EH (cell line): ENCODE measurements at places on chromosomes 5 and 9.

GRCh38 chr5:110338341-110339083 lies 388.0 kb downstream of the TMEM232 start:
- DNase-seq, result no peak

GRCh38 chr5:144427866-144428265 lies 257.2 kb downstream of the KCTD16 start:
- DNase-seq, result peak; percentile 32

DNA sequence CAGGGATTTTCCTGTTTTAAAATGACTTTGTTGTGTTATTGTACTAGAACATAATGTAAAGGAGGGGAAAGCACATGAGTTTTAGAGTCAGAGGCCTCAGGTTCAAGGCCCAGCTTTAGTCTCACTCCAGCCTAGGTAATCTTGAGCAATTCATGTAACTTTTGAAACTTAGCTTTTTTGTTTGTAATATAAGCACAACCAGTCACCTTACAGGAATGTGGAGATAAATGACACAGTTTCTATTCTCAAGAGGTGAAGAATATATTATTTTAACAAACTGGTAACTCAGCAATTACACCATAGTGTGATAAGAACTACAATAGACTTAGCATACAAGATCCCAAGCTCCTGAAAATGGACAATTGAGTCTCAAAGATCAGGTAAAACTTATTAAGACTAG lies 51.2 kb downstream of the ADAMTS19 start:
- DNase-seq, result no peak

GRCh38 chr9:788777-789176 lies 52.7 kb upstream of the DMRT1 start:
- no peak for DNase-seq

GRCh38 chr9:1979741-1980367 lies 35.3 kb upstream of the SMARCA2 start:
- DNase-seq, result peak; percentile 89

GRCh38 chr5:169814522-169814921 lies 165.8 kb downstream of the INSYN2B start:
- no peak for DNase-seq

GRCh38 chr9:126781186-126782052 lies 23.4 kb upstream of the ZBTB43 start:
- DNase-seq, result peak; percentile 74

- DNase-seq, result peak; percentile 33
These were observed 6.0 kb downstream of the RNF44 start for GRCh38 chr5:176530983-176531901.

GRCh38 chr5:1896602-1897376 lies 14.1 kb upstream of the IRX4 start:
- DNase-seq, result no peak

DNA sequence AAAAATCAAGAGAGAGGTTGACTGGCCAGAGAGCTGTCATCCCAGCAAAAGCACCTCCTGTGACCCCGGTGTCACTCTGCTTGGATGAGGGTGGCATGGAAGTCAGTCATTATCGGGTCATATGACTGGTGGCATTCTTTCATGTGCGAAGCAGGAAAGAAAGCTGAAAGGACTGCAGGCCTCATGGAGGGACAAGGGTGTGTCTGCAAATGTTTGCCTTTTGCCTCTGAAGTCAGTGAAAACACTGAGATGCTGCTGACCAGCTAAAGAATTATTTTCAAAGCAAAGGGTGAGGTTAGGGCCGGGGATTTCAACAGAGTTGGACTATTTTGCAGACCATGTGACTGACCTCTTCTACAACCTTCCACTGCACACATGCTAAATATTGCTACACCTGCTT lies 298.3 kb downstream of the CSNK1G3 start:
- DNase-seq, result no peak

DNA sequence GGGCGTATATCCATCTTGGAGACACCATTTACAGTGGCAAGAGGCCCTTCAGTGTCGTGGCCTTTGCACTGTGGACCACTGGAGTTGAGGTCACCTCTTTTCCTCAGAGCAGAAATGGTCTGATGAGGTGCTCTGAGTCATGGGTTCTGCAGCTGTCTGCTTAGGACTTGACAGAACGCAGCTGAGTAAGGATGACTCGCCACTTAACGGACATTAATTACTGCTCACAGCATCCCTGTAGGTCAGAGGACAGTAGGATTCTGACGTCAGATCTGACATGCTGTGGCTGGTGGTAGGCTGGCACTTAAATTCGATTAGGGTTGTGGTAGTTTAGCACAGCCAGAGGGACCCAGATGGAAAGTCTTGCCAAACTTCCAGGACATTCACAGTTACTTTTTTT lies 479.4 kb downstream of the DMAC1 start:
- peak; percentile 96 for DNase-seq

GRCh38 chr9:127954831-127955293 lies 17.2 kb upstream of the DPM2 start:
- DNase-seq, result no peak

- DNase-seq, result peak; percentile 53
These were observed 118.2 kb upstream of the SLC44A1 start for GRCh38 chr9:105126226-105126625.
